ENCODE measurements at places on chromosomes 16 and 17.

DNA sequence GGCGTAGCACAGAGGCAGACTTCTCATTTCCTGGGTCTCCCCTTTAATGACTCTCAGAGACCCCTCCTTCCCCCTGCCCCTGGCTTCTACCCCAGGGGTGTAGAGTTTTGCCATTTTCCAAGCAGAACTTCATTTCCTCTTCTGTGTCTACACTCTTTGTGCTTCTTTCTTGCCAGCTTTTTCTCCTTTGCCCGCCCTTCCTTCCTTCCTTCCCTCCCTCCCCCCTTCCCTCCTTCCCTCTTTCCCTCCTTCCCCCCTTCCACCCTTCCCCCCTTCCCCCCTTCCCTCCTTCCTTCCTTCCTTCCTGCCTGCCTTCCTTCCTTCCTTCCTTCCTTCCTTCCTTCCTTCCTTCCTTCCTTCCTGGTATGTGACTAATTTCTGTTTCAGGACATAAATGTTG is 47.0 kb downstream of the MAPT start:
- no peak for DNase-seq

DNA sequence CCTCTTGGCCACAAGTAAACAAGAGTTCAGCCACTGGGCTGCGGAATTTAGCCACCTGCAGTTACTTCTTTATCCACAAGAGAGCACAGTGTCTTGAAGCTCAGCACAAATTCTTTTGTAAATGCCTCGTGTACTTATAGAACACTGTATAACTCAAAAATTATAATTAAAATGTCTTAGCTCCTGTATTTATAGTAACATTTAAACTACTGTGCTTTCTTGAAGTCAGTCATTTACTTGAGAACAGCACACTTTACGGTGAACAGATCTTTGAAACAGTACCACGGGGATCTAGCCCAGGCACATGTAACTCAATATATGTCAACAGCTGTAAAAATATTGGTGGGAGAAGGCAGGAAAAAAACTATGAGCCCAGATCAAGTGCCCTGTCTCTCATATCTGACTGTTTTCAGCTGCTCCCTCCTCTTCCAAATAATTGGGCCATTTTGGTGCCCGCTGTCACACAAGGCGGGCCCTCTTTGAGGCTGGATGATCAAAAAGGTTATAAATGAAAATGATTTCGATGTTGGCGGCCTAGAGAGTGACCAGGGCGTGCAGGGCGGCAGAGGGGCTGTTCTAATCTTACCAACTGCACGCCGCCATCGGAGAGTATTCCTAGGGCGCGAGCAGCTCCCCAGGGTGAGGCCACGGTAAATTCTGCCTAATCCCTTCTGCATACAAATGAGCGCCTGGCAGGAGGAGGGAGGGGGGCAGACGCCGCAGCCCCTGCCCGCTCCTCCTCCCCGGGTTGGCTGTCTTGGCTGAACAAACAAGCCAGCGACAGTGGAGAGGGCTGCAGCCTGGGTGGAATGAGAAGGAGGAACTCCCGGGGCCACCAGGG is 183.2 kb downstream of the C16orf78 start:
- no peak for DNase-seq

- no peak for DNase-seq
These were observed 42.3 kb upstream of the RBFOX3 start for GRCh38 chr17:79652999-79653643.

GRCh38 chr16:88007321-88007731 is 56.1 kb downstream of the BANP start:
- no peak for DNase-seq

Data from colonic mucosa (tissue), 4 donors.